ENCODE measurements at places on chromosomes 11 and 22.

- no peak for DNase-seq
Observed at GRCh38 chr11:614021-614622, 1.6 kb downstream of the IRF7 start.

- no peak for DNase-seq
Observed at GRCh38 chr11:72642043-72642883, 32.0 kb downstream of the PDE2A start.

DNA sequence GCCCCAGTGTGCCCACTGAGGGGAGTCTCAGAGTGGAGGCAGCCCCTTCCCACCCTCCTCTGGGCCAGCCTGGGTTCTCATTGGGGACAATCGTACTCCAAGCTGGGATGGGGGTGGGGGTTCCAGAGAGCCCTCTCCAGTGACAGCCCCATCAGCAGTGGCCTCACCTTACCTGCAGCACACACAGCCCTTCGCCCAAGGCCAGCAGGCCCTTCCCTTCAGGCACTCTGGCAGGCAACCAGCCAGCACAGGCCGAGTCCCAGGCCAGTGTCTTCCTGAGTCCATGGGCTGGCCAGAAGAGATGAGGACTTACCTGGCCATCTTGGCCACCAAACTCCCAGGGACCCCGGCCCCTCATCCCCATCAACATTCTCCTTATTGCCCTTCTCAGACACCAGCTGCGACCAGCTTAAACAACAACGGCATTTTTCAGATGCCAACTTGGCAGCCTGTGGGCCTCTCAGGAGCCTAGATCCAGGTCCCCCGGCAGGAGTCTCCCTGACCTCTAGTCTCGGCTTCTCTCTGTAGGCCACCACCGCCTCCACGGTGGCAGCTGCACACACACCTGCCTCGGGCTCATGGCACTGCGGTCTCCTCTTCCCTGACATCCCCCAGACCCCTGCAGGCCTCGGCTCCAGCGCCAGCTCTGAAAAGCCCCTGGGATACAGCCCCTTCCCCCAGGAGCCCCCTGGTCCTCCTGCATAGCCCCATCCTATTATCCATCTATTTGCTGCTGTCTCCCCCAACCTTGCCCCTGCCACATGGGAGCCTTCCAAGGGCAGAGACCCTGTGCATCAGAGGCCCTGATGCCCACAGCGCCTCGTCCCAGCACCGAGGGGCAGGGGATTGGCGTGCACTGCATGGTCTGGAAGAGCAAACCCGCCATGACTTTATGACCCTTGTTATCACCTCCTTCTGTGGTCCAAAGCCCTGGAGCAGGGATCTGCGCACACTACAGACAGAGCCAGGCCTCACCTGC is 111.2 kb upstream of the FGF3 start:
- no peak for DNase-seq

GRCh38 chr11:108500721-108501120 is 2.5 kb upstream of the POGLUT3 start:
- DNase-seq = no peak

- no peak for DNase-seq
Observed at GRCh38 chr11:31819621-31820437, 8.7 kb upstream of the PAX6 start.

- DNase-seq = no peak
Observed at GRCh38 chr11:64170419-64170818, 4.5 kb upstream of the MACROD1 start.

GRCh38 chr22:17241576-17242330 is 22.5 kb upstream of the ADA2 start:
- no peak for DNase-seq

- DNase-seq = no peak
Observed at GRCh38 chr22:46650078-46650810, 30.1 kb downstream of the GRAMD4 start.

- no peak for DNase-seq
Observed at GRCh38 chr11:44630511-44631210, 65.2 kb downstream of the CD82 start.

GRCh38 chr11:96160732-96161306 is 182.2 kb downstream of the MAML2 start:
- DNase-seq = no peak

- no peak for DNase-seq
Observed at GRCh38 chr11:57363131-57364080, 17.5 kb downstream of the PRG3 start.

GRCh38 chr22:49657974-49658590 is 169.6 kb downstream of the BRD1 start:
- no peak for DNase-seq

GRCh38 chr11:64226507-64227051 is 505 bp downstream of the NUDT22 start:
- DNase-seq = no peak

GRCh38 chr11:104905271-104905670 is 7.0 kb upstream of the CASP12 start:
- no peak for DNase-seq

DNA sequence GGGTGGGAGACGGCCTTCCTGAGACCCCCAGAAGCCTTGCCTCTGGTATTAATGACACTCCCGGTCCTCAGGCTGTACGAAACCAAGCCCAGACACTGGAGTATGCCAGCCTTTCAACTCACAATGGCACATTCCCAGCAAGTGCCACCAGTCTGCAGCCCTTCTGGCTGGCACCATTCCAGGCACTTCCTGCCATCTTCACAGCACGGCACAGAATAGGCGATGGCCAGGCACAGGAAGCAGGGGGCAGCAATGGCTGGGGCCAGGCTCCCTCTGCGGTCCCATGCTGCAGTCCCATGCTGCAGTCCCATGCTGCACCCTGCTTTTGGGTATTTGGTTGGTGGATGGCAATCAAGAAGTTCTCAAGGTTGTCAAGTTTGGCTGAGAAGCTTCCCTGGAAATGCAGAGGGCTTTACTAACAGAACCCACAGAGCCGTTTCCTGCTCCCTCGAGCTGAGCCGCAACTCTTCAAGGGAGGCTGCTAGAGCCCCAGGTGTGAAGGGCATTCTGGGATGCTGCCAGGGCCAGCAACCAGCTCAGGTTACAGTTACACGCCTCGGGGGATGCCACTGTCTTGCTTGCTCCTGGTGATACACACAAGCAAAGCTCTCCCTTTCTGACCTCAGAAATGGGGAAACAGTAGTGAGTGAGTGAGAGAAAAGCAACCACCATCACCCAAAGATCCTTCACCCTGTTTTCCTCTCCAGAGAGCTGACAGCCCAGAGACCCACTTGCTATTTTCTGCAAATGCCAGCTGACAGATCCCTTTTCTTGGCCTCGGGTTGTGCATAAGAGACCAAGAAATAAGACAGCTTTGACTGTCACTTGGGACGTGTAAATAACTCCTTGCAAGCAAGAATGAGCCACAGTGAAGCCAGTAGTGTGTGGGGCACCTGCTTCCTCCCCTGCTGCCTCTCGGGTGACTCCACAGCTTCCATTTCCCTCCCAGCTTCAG is 23.9 kb downstream of the LRFN4 start:
- DNase-seq = peak; percentile 66

- no peak for DNase-seq
Observed at GRCh38 chr11:70517203-70517602, 118.9 kb downstream of the CTTN start.

DNA sequence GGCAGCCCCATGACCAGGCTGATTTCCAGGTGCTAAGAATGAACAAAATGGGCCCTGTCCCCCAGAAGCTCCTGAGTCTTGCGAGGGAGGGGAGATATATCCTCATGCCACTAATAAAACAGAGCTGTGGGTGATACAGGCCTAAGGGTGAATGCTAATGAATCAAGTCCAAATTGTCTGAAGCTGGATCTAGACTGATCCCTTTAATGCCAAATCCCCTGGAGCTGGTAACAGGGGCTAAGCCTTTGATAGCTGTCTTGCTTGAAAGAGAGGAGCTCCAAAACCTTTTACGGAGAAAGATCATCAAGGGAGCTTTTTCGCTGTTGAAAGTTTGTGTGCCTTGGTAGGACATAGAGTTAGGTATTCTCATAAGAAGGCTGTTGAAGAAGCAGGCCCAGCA is 79.7 kb downstream of the PPFIBP2 start:
- no peak for DNase-seq

DNA sequence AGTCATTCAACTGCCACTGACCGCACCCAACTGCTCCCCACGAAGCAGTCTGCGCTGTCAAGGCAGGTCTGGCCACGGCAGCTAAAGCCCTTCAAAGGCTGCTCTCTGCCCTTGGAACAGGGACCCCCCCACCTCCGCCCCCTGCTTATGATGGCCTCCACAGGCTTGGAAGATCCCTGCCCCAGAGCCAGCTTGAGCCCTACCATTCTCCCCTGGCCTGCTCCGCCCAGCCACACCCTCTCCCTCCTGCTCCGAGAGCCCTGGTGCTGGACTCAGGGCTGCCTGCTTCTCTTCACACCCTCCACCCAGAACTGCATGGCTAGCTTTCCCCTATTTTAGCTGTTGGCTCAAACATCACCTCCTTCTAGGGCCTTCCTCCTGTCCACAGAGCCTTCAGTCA is 19.0 kb downstream of the ZMAT5 start:
- DNase-seq = no peak

DNA sequence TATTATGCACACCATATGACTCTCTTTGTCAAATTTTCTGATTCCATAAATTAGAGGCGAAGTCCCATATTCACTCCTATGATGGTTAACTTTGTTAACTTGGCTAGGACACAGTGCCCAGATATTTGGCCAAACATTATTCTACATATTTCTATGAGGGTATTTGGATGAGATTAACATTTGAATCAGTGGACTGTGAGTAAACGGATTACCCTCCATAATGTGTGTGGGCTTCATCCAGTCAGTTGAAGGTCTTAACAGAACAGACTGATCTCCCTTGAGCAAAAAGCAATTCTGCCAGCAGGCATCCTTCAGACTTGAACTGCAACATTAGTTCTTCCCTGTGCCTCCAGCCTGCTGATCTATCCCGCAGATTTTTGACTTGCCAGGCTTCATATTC is 69.9 kb downstream of the FZD4 start:
- no peak for DNase-seq

All from dorsolateral prefrontal cortex (tissue), 122 donors.